ENCODE measurements at places on chromosomes 1 and 21. TPM values are rescaled to one million over a fixed set of nuclear protein-coding genes. Genes with fewer than 3 reads are reported as not detected.

GRCh38 chr1:14083706-14084105 lies 383.7 kb downstream of the PRDM2 start:
- no peak for DNase-seq
- no peak overlapping the region for H3K27ac ChIP-seq
- H3K36me3 ChIP-seq = no peaks in the 10 kb centered on the region
- no peaks in the 10 kb centered on the region for H3K27me3 ChIP-seq
- H3K4me1 ChIP-seq = no peaks in the 10 kb centered on the region

MFAP2 gene
- total RNA-seq = 188 TPM

DAB1 gene
- total RNA-seq = 11.8 TPM

- no peaks in the 10 kb centered on the region for H3K27me3 ChIP-seq
- no peaks in the 10 kb centered on the region for H3K4me1 ChIP-seq
- H3K4me3 ChIP-seq = no peak overlapping the region
- no peaks in the 10 kb centered on the region for H3K36me3 ChIP-seq
- DNase-seq = no peak
- H3K27ac ChIP-seq = no peak overlapping the region
These were observed 2.1 kb downstream of the NIPAL3 start for GRCh38 chr1:24417681-24418080.

DNA sequence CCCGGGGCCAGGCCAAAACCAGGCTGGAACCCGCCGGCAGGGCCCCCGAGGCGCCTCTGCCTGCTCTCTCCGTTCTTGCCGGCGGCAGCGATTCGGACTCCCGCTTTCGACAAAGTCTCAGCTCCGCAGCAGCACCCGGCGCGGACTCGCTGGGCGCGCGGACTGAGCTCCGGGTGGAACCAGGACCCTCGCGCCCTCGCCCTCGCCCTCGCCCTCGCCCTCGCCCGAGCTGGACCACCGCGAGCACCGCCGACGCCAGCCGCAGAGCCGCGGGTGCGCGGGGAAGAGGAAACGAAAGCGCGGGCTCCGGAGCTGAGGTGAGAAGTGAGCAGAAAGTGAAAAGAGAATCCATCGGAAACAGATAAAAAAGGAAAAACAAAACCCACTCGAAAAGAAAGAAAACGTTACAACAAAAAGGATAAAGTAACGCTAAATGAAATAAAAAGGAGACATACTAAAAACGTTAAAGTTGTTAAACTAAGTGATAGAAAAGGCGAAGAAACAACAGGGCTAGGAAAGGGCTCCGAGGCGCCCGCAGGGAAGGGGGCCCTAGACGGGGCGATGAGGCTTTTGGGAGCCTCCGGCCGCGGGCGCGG lies 64.9 kb downstream of the MEF2D start:
- peaks cover 13% of the 10 kb centered on the region for H3K4me1 ChIP-seq
- no peaks in the 10 kb centered on the region for H3K36me3 ChIP-seq
- H3K4me3 ChIP-seq = no peak overlapping the region
- DNase-seq = no peak

- no peaks in the 10 kb centered on the region for H3K27me3 ChIP-seq
- no peak for DNase-seq
- H3K27ac ChIP-seq = no peak overlapping the region
- no peak overlapping the region for H3K4me3 ChIP-seq
These were observed 305.2 kb upstream of the FMN2 start for GRCh38 chr1:239786464-239786863.

DNA sequence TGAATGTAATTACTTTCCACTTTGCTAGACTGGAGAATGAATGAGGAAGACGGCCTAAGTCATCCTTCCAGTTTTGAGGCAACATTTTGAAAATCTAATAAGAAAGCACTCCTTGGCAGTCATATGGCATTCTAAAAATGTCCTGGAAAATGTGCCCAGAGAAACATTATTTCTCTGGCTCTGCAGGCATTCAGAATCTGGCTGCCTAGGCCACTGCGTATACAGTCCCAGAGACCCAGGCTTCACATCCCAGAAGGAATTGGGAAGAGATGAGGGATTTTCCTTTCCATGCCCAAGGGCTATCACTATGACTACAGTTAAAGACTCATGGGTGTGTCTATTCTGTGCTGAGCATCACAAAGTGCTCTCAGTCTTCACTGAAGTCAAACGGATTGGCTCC lies 92.9 kb downstream of the BEND5 start:
- peaks cover 5% of the 10 kb centered on the region for H3K4me1 ChIP-seq
- no peak for DNase-seq
- no peak overlapping the region for H3K27ac ChIP-seq
- no peak overlapping the region for H3K4me3 ChIP-seq
- H3K27me3 ChIP-seq = no peaks in the 10 kb centered on the region
- no peaks in the 10 kb centered on the region for H3K36me3 ChIP-seq

GRCh38 chr21:23438081-23438480 lies 2169.2 kb downstream of the MRPL39 start:
- no peak overlapping the region for H3K4me3 ChIP-seq
- H3K27ac ChIP-seq = no peak overlapping the region
- no peaks in the 10 kb centered on the region for H3K4me1 ChIP-seq
- no peaks in the 10 kb centered on the region for H3K36me3 ChIP-seq
- DNase-seq = no peak
- H3K27me3 ChIP-seq = no peaks in the 10 kb centered on the region

DNA sequence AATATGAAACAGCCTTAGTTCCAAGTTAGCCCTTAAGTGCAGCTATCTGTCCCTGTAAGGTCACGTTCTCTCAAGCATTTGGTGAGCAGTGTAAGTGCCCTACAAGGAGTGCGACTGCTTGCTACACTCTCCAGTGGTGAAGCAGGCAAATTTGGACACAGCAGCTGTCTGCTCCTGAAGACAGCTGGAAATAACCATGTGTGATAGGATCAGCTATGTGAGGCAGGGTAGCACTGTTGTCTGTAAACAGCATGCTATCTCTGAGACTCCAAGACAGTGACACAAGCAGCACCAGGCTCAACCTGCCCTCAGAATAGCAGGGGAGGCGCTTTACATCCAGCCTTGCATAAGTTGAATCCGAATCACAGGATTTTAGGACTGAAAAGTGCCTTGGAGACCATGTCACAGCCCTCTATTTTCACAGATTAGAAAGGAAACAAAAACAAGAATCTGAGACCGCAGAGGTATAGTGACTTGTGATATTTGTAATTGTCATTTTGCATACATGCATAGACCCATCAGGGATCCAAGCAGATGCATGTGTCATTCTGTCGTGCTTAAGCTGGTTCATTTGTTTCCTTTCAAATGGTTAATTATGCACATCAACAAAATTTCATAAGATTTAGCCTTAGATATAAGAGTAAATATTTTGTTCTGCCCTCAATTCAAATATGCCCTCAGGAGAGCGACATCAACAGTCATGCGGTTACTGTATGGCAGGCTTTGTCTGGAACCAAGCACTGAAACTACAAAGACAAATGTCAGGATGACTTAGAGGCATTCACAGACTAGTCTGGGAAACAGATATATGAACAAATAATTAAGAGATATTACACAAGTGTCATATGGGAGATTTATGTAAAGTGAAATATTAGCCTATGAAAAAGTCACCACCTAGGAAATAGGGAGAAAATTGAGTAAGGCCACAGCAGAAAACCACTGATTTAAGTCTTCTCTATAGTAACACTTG lies 134.9 kb upstream of the NRIP1 start:
- H3K36me3 ChIP-seq = no peaks in the 10 kb centered on the region
- no peak overlapping the region for H3K27ac ChIP-seq
- H3K27me3 ChIP-seq = no peaks in the 10 kb centered on the region

CELA2A gene
- total RNA-seq = not detected

GRCh38 chr1:170262276-170262939 lies 116.6 kb downstream of the NTMT2 start:
- no peak overlapping the region for H3K4me3 ChIP-seq
- DNase-seq = no peak
- no peaks in the 10 kb centered on the region for H3K27me3 ChIP-seq
- H3K27ac ChIP-seq = no peak overlapping the region
- no peaks in the 10 kb centered on the region for H3K36me3 ChIP-seq

SH3BP5L gene
- total RNA-seq = 28.4 TPM

DNA sequence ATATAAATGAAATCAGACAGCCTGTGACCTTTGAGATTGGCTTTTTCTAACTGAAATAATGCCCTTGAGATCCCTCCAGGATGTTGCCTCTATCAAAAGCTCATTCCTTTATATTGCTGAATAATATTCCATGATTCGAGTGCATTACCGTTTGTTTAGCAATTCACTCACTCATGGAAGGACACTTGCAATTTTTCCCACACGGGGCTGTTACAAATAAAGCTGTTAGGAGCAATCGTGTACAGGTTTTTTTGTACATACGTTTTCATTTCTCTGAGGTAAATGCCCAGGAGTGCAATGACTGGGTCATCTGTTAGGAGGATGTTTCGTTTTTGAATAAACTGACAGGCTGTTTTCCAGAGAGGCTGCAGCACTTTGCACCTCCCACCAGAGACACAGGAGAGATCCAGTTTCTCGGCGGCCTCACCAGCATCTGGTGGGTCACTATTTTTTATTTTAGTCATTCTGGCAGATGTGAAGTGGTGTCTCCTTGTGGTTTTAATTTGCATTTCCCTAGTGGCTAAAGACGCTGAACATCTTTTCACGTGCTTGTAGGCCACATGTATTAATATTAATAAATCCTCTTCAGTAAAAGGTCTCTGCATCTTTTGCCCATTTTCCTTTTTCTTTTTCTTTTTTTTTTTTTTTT lies 11.0 kb downstream of the PRDM15 start:
- H3K27ac ChIP-seq = no peak overlapping the region
- no peaks in the 10 kb centered on the region for H3K27me3 ChIP-seq
- H3K4me3 ChIP-seq = no peak overlapping the region
- DNase-seq = no peak
- no peaks in the 10 kb centered on the region for H3K36me3 ChIP-seq
- H3K4me1 ChIP-seq = no peaks in the 10 kb centered on the region

ELAPOR1 gene
- total RNA-seq = 1.2 TPM

DNA sequence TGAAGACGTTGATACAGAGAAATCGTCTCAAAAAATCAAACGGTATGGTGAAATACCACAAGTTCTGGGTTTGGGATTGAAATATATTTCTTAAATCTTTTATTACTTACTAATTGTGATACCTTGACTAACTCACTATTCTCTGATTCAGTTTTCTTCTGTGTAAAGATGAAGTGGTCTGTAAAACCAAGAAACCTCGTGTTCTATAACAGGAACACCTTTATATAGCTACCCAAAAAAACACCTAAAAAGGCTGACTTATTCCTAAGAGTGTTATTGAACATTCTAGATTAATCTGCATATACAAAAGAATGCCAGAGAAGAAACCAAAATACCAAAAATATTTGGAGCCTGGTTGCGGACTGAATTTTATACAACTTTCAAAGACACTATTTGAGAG lies 721 bp downstream of the LRRIQ3 start:
- no peaks in the 10 kb centered on the region for H3K27me3 ChIP-seq
- no peak overlapping the region for H3K27ac ChIP-seq
- peak overlapping the region; percentile 68 for H3K4me3 ChIP-seq
- H3K36me3 ChIP-seq = no peaks in the 10 kb centered on the region
- H3K4me1 ChIP-seq = no peaks in the 10 kb centered on the region

TCEANC2 gene
- total RNA-seq = 8.2 TPM

Data from H1 (cell line).